ENCODE measurements at places on chromosomes 13 and 19. TPM values are rescaled to one million over a fixed set of nuclear protein-coding genes. Genes with fewer than 3 reads are reported as not detected.

Gene ZSCAN4
- total RNA-seq = not detected

- no peak for DNase-seq
These were observed 210.1 kb upstream of the SPRY2 start for GRCh38 chr13:80550971-80551441.

GRCh38 chr13:91135968-91136367 is 211.5 kb upstream of the MIR17HG start:
- DNase-seq = no peak

Gene KLC3
- total RNA-seq = not detected

DNA sequence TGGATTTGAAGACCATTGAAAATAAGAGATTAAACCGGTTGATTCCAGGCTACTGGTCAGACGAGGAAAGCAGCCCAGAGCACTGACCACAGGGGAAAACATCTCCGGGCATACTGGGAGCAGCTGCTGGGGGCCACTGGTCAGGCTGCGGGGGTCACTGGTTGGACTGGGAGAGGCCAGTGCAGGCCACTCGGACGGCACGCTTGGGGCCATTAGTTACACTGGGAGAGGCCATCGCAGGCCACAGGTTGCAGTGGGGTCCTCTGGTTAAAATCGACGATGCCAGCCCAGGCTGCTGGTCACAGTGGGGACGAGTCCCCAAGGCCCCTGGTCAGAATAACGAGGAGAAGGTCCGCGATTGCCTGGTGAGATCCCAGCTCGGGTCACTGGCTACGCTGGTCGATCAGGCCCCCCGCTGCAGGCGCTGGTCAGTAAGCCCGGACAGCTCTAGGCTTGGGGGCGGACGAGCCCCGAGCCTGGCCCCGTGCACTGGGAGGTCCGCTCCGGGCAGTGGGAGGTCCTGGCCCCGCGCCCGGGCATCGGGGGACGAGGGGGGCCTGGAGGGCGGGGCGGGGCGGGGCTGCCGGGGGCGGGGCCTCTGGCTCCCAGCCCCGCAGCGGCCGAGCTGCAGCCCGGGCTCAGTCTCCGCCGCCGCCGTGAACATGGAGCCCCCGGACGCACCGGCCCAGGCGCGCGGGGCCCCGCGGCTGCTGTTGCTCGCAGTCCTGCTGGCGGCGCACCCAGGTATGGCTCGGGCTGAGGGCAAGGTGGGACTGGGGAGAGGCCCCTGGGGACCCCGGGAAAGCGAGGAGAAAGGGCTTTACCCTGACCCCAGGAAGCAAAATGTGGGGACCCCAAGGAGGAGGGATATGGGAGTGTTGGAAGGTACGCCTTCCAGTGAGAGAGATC is at the start of gene BCAM:
Gene BCAM (plus strand): TSS at position 641 of the 909 bp plus-strand sequence. CDS start 22 bp downstream, at position 663.
- DNase-seq = no peak

Data from activated CD4-positive, alpha-beta T cell treated with anti-CD3 and anti-CD28 coated beads, Interleukin-2, amount 10 ng/mL, durations not matched to agents 24 days and 14 days (primary cell).